Activated gamma-delta T cell treated with Interleukin-2 at 50 U/mL for 16 hours (primary cell): ENCODE measurements at places on chromosomes 2 and 18.

- DNase-seq, result no peak
Measured at GRCh38 chr2:200794143-200794542, 17.6 kb upstream of the BZW1 start.

- DNase-seq, result peak; percentile 10
Measured at GRCh38 chr18:63309422-63309821, 10.1 kb downstream of the BCL2 start.

- no peak for DNase-seq
Measured at GRCh38 chr2:207762146-207762545, 7.6 kb downstream of the FZD5 start.

DNA sequence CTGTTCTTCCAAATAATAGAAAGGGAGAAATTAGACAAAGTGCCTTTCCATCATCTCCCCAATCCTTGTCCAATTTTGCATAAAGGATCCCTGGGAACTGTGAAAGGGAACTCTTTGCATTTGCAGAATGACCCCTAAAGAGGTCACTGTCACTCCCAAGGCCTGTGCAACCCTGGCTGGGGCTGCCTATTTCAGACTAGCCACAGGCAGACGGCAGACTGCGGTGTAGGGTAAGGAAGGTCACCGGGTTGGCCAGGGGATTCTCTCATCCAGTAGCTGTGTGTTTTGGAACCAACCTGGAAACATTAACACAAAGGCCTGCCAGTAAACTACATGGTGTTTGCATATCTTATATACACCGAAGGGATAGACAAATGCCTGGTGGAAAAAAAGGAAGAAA lies 818.7 kb downstream of the BCL11A start:
- no peak for DNase-seq

DNA sequence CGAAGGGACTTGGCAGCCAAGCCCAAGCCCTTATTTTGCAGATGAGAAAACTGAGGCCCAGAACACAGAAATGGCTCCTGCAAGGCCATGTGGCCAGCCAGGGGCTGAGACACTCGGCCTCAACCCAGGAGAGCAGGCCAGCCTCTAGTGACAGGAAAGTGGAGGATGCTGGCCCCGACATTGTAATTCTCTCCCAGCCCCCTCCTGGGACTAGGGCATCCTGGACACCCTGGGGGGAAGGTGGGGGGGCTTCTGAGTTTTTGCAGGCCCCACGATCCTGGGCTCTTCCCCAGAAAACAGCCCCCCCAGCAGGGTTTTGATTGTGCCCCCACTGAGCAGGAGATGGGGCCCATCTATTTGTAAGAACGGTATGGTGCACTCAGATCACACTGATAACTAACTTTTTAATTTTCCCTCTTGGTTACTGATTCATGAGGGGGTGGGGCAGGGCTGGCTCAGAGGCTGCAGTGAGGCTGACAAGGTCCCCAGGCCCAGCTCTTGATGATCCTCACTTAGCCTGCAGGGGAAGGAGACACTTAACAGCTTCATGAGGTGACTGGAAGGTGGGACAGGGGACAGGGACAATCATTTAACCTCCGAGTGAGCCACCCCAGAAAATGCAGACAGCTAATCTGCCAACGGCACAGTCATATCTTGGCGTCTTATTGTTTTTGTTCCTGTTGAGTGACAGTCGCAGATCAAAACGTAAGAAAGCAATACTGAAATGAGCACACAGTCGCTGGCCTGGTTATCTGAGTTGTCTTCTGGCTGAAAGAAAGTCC lies 18.9 kb downstream of the SMAD7 start:
- no peak for DNase-seq

DNA sequence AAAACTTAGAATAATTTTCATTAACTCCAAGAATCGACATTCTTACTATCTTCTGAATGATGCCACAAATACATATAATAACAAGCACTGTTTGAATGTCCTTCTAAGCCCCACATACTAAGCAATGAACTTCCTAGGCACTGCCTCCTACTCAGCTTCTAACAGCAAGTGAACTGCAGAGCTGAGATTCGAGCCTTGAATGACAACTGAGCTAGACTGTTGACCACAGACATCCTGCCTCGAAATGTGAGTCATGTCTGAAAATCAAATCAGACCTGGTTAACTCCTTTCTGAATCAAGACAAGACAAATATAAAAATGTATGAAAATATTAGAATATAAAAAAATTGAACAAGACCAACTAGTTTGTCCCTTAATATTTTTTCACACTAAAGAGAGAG lies 108.1 kb downstream of the MYT1L start:
- no peak for DNase-seq

DNA sequence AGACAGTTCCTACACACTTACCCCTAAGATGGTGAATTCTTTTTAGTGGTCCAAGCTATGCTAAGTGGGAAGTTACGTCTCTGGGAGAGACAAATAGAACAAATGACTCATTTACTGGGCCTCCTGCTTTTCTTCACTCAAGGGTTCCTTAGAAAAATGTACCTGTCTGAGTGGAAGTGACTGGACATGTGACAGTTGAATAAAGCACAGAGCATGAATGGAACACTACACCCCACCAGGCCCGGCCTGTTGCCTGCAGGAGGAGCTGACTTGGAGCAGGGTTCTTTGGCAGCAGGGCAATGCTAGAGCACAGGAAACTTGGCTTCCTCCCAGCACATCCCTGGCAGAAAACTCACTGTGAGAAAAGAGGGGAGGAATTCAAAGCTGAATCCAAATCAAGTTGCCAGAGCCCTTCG lies 451.0 kb upstream of the SETBP1 start:
- DNase-seq, result no peak

DNA sequence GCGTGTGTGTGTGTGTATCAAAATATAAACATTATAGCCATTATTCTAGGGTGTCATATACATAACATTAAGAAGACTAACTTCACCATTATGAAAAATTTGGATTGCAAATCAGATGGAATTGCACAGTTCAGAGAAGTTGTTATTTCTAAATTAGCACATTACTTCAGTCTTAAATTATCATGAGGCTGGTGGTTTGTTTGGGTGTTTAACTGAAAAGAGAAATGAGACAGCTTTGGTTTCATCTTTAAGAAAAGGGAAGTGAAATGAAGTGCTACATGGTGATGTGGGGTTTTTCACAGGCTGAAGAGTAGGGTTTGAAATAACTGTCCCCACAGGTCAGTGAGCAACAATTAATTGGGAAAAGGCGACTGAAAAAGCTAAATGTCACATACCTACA lies 161.2 kb upstream of the XIRP2 start:
- DNase-seq, result no peak

DNA sequence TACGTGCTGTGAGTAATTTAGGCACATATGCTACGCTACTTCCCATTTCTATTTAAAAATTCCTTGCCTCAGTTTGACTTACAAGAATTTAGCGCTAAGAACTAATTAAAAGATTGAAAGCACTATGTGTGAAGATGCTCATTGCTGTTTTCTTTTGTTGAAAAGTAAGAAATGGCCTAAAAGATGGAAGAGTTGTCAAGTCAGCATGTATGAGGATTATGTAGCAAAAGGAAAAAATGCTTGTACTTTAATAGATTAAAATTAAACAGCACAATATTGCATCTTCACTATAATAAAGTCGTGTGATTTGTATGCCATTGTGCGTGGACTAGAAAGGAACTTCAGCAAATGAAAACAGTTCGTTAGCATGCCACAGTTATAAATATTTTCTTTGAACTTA lies 77.0 kb downstream of the COX7A2L start:
- no peak for DNase-seq

- DNase-seq, result no peak
Measured at GRCh38 chr18:6257950-6258349, 156.8 kb downstream of the L3MBTL4 start.

- no peak for DNase-seq
Measured at GRCh38 chr2:37449761-37450296, 105.4 kb downstream of the QPCT start.

- DNase-seq, result peak; percentile 55
Measured at GRCh38 chr2:207143215-207144172, 22.3 kb downstream of the KLF7 start.

DNA sequence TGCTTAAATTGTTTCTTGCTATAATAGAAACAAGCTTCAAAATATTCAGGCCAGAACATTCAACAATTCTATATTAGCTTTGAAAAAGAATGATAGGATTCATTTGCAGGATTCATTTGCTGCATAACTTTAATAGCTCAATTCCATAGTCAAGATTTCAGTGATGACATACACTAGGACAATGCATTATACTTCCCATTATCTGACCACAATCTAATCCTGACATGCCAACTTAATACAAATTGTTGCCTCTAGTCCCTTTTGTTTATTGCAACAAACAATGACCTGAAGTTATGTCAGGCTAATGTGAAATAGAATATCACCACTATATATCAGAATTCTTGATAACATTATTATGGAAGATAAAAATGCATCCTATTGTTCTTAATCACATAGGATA lies 169.4 kb downstream of the DNAH7 start:
- DNase-seq, result no peak

- DNase-seq, result peak; percentile 46
Measured at GRCh38 chr2:144659731-144660275, 139.9 kb upstream of the ZEB2 start.

DNA sequence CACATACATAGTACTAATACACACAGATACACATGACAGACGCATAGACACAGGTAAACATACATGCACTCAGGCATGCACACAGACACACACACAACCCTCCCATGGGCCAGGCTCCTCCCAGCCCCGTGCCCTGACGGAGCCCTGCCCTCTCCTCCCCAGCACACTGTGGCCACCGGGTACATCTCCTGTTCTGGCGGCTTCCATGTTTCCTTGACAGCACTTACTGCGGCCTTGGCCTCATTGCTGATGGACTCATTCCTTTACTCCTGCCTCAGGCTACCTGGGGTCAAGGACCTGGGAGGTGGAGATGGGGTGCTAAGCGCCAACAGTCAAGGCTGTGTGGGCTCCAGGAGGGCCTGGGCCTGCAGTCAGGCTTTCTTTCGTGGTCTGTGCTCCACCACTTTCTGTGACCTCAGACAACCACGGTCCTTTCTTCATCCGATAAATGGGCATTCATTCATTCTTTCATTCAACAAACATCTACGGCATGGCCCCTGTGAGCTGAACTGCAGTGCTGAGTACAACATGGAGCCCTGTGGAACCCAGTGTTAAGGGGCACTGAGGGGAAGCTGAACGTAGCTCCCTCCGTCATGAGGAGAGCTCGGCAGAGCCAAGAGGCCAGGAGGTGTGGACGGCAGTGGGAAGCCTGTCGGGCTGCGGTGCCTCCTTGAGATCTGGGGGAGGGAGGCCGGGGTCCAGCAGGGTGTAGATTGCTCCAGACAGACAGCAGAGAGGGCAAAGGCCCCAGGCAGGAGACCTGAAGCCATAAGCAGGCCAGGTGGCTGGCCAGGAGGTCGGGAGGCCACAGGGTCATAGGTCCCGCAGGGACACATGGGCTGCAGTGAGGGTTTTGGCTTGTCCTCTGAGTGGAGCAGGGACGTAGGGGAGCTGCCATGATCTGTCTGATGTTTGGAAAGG lies 190.4 kb upstream of the HDAC4 start:
- no peak for DNase-seq

- no peak for DNase-seq
Measured at GRCh38 chr2:236016496-236016895, 151.7 kb downstream of the GBX2 start.

- DNase-seq, result no peak
Measured at GRCh38 chr2:147456779-147457178, 388.1 kb upstream of the ACVR2A start.

DNA sequence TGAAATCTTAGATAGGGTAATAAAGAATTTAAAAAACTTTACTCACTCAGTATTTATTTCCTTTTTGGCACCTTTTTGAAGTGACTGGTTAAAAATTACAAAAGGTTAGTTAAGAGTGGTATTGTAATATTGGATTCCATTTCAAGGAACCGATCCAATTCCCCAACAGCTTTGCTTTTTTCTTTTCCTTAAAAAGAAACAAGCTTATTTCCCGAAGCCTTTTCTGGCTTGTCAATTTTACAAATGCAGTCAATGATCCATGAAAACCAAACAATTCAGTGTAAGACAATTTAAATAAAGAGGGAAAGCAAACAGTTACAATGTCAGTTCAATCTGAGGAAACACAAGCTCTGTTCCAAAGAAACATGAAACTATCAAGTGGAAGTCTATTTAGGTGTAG lies 200.2 kb downstream of the RIT2 start:
- DNase-seq, result no peak

GRCh38 chr2:105329561-105330495 lies at the start of gene TGFBRAP1:
TSS of gene TGFBRAP1 (minus strand) at chr2:105329735. CDS start at chr2:105308301, 21,434 bp downstream.
- peak; percentile 47 for DNase-seq

DNA sequence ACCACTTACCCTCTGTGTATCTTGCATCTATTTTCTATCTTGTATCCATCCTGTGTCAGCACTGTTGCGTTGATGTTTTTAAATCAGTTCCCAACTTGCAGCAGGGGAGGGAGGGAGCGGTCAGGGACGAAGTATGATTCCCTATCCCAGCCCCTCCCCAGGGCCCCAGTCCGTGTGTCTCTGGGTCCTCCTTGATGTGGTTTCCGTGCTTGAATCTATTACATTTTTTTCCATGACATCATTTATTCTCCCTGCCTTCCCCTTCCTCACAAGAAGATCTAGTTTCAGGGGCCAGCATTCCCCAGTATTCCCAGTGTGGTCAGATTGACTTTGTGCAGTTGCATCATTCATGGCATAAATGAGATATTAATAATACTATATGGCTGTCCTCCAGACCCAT lies 479.3 kb downstream of the PTPRM start:
- DNase-seq, result no peak

DNA sequence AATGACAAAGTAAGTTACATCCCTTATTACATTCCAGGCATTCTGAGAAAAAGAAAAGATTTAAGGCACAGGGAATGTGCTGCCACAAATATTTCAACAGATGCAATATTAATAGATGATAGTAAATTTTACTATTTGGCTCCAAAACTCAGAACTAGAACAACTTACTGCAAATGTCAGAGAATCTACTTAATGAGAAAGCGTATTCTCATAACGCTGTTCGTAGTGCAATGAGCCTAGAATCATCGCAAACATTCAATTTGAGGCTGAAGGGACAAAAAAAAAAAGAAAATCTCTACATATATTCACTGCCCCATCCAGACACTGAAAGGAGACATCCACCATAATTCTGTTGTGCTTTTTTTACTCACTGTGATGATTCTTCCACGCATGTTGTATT lies 272.1 kb upstream of the DOK6 start:
- no peak for DNase-seq

- DNase-seq, result no peak
Measured at GRCh38 chr2:99421469-99421868, 68.3 kb downstream of the REV1 start.

- DNase-seq, result peak; percentile 27
Measured at GRCh38 chr18:24009651-24010333, 4.8 kb upstream of the TTC39C start.

DNA sequence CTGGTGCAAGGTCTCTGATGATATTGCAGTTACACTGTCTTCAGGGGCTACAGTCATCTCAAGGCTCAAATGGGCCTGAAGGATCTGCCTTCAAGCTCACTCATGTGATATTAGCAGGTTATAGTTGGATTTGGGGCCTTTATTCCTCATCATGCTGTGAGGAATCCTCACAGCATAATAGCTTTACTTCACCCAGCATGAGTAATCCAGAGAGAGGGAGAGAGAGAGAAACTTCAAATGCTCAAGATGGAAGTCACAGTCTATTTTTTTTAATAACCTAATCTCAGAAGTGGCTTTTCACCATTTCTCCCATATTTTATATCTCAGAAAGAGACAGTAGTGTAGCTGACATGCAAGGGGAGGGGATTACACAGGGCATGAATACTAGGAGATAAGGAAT lies 658.7 kb downstream of the EPHA4 start:
- no peak for DNase-seq
